ENCODE measurements at places on chromosomes 1 and 21. TPM values are rescaled to one million over a fixed set of nuclear protein-coding genes. Genes with fewer than 3 reads are reported as not detected.

The FAM177B gene
- total RNA-seq = not detected

The KCNC4 gene
- total RNA-seq = 6.3 TPM

The CNTN2 gene
- under 0.01 TPM for total RNA-seq

The FBXO28 gene
- total RNA-seq = 31.9 TPM

The BTBD8 gene
- total RNA-seq = 2.9 TPM

The AMY1B gene
- not detected for total RNA-seq

The KRTAP11-1 gene
- not detected for total RNA-seq

The KLF17 gene
- 0.19 TPM for total RNA-seq

The RAB29 gene
- total RNA-seq = 15.9 TPM

The ZBTB8A gene
- total RNA-seq = 4.6 TPM

The SPATA1 gene
- 0.96 TPM for total RNA-seq

The GSTM1 gene
- not detected for total RNA-seq

The SPATA17 gene
- total RNA-seq = 1.1 TPM

The C8A gene
- not detected for total RNA-seq

The IL24 gene
- total RNA-seq = 1.7 TPM

The PMVK gene
- total RNA-seq = 13.2 TPM

The HTR1D gene
- not detected for total RNA-seq

The TNFSF4 gene
- total RNA-seq = 2.3 TPM

The SERTAD4 gene
- total RNA-seq = 12.1 TPM

The SEMA6C gene
- total RNA-seq = 1.3 TPM

The RASSF5 gene
- 0.38 TPM for total RNA-seq

All from regular cardiac myocyte (primary cell).